NCI-H187 (cell line): ENCODE measurements at places on chromosomes 12 and 14.

DNA sequence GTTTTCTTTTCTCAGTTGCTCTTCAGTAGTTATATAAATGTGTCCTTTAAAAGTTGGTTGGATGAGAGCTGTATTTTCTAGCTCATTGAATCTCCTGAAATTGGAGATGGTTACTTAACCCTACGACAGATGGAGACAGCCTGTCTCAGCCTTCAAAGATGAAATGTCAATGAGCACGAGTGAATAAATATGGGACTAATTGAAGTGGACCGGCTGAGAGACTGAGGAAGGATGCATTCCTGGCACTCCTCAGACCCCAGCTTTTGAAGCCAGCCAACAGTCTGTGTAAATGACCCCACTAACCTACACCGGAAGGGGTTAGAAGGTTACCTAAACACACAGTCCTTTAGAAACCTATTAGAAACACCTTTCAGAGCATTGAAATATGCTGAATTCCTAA lies 46.6 kb downstream of the PDZRN4 start:
- DNase-seq, result peak; percentile 53

DNA sequence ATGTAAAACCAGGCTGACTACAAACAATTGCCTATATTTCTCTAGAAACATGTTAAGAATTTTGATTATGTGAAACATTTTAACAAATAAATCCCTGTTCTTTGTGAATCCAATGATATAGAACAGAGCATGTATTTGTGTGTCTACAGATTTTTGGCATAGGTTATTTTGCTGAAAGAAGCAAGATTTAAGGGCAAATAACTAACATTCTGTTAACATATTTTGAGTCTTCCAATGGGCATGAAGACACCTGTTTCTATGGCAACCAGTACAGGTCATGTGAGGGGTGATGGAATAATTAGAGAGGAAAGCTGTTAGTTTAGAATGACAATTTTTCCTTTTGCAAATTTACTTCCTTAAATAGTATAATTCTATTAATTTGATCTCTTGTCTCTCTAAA lies 8.8 kb downstream of the ART4 start:
- no peak for DNase-seq

DNA sequence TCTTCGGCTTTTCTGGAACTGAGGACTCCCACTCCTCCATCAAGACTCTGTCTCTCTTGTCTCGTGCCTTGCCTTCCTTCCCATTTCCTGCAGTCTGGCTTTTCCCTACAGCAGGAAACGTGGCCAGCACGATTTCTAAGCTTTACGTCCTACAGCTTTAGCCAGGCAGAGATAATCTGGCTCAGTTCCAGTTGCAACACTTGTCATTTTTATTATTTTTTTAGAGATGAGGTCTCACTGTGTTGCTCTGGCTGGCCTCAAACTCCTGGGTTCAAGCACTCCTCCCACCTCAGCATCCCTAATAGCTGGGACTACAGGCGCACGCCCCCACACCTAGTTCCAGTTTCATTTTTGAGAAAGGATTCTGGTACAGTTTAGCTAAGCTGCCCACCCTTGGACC lies 19.9 kb downstream of the CALM1 start:
- DNase-seq, result no peak

DNA sequence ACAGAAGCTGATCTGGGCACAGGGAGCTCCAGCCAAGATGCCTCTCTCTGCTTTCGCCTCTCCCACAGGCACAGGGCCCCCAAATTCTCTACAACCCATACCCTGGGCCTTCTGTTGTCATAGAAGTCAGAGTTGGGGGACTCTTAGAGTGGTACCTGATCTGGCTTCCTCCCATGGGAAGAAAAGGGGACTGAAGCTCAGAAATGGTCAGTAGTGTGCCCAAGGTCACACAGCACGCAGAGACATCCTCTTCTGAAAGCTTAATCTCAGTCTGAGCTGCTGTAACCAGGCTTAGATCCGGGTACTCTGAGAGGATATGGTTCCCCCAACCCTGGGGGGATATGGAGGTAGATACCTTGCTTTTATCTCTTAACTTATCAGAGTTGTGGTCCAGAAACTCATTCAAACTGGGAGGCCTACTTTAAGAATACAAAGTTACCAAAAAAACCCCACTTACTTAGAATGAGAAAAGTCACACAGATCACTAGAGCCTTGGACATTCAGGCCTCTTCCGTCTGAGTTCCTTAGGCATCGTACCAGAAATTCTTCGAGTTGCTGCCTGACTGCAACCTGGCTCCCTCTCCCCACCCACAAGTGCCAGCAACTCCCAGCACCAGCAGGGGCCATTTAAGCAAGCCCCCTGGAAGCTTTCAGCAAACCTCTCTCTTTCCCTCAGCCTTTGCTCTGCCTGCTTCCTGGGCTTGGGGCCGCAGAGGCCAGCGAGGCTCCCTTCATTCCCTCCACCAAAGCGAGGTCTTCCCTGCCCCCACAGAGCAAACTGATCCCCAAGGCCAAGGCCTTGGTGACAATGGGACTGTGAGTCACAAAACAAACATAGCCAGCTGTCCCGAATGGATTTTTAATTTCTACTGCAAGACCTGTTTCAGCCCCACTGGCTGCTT lies 13.9 kb downstream of the KRT7 start:
- no peak for DNase-seq

DNA sequence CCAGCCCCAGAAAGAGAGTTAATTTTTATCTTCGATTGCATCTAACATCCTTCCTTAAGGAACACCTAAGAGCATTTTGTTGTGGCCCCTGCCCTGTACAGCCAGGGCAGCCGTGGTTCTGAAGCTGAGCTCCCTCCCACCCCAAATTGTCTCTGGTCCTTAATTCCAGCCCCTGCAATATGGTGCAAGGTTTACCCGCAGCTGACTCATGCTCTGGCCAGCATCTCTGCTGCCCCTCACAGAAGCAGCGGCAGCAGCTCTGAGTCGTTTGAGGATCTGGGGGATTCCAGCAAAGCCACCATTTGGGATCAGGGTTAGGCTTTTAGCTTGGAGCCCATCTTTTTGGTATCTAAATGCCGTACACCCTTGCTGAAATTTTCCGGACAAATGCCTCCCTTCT lies 3.3 kb downstream of the DLK1 start:
- DNase-seq, result no peak

- peak; percentile 58 for DNase-seq
These were observed 45.5 kb downstream of the DERA start for GRCh38 chr12:15956413-15957185.
